Neural crest cell (in vitro differentiated cells): ENCODE measurements at places on chromosomes 13 and 19.

- DNase-seq = no peak
Measured at GRCh38 chr19:5850743-5851293, 431 bp downstream of the FUT3 start.

DNA sequence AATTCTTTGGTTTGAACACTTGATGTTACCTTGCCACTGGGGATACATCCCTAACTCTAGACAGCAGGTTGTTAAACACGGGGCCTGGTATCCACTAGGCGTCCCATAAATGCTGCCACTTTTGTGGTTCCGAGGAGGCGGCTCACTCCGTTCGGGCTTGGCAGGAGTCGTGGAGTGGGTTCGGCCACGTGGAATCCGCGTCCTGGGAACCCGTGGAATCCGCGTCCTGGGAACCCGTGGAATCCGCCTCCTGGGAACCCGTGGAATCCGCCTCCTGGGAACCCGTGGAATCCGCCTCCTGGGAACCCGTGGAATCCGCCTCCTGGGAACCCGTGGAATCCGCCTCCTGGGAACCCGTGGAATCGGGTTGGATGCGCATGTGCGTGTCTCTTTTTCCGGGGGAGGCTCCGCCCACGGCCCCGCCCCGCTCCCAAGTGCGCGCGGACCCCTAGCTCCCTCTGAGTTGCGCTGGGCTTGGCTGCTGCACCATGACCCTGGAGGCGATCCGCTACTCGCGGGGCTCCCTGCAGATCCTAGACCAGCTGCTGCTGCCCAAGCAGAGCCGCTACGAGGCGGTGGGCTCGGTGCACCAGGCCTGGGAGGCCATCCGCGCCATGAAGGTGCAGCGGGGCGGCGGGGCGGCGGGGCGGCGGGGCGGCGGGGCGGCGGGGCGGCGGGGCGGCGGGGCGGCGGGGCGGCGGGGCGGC is at the start of gene MRI1:
Gene MRI1 (plus strand): TSS at position 422 of the 707 bp plus-strand sequence. CDS start 67 bp downstream, at position 489.
- peak; percentile 58 for DNase-seq

GRCh38 chr19:17116996-17117702 is 41.6 kb downstream of the MYO9B start:
- no peak for DNase-seq

DNA sequence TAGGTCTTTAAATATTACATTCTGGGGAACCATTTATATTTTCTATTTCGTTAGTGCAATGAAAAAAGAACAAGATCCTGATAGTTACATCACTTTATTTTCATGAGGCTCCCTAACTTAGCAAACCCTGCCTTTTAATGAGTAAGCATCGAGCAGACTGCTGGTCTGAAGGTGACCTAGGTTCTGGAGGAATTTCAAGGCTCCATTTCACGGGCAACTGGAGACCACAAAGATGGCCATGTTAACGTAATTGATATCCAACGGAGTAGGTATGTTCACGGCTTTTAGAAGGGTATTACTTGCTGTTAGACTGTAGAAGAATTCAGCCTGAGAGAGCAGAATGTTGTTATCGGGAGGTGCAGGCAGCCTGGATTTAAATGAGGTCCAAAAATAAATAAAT is 1597.6 kb downstream of the EFNB2 start:
- no peak for DNase-seq

- DNase-seq = peak; percentile 22
Measured at GRCh38 chr13:27789495-27790303, 2.6 kb upstream of the GSX1 start.

DNA sequence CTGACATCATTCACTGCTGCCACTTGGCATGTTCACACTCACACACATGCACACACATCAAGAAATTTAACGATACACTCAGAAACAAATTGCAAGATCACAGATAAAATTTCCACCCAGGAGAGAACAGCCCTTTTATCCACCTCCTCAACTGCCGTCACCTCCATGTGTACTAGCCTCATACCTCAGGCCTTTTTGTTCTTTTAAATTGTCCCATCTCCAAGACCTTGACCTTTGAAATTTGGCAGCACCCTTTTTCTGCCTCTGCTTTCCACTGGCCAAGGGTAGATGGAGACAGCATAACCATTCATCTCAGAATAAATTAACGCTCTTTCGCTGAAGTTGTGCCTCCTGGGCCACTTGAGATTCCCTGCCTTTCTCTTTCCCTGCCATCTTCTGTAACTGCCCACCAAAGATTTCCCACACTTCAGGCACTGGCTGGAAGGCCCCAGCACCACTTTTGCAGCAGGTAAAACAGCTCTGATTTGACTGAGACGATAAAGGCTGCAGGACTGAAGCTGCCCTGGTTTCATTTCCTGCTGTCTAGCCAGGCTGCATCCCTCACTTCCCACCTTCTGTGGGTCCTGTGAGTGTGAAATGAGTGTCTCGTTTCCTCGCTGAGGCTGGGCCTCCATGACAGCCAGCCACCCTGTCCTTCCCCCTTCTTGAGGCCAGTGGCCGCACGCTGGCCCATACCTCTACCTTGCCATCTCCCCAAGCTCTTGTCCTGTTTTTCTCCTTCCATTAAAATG is 39.3 kb downstream of the MBNL2 start:
- DNase-seq = no peak

- DNase-seq = no peak
Measured at GRCh38 chr13:106398289-106398688, 137.2 kb downstream of the EFNB2 start.

GRCh38 chr13:95319551-95320274 is 18.5 kb upstream of the ABCC4 start:
- DNase-seq = no peak

GRCh38 chr13:24127116-24127631 is 33.3 kb upstream of the SPATA13 start:
- DNase-seq = no peak

DNA sequence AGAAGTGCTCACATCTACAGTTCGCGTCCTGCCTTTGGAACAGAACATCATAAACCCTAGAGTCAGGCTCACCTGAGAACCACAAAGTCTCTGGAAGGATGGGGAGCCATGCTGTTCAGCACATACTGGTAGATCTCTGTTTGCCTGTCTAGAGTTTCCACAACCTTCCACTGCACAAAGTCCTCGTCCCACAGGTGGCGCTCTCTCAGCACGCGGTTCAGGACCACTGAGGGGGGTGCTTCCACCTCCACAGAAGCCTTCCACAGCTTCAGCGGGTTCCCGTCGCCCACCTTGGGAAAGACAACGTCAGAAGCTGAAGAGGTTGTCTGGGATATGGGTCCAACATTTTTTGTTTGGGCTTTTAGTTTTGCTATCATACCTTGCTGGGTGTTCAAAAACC is 93.6 kb downstream of the KL start:
- DNase-seq = no peak

DNA sequence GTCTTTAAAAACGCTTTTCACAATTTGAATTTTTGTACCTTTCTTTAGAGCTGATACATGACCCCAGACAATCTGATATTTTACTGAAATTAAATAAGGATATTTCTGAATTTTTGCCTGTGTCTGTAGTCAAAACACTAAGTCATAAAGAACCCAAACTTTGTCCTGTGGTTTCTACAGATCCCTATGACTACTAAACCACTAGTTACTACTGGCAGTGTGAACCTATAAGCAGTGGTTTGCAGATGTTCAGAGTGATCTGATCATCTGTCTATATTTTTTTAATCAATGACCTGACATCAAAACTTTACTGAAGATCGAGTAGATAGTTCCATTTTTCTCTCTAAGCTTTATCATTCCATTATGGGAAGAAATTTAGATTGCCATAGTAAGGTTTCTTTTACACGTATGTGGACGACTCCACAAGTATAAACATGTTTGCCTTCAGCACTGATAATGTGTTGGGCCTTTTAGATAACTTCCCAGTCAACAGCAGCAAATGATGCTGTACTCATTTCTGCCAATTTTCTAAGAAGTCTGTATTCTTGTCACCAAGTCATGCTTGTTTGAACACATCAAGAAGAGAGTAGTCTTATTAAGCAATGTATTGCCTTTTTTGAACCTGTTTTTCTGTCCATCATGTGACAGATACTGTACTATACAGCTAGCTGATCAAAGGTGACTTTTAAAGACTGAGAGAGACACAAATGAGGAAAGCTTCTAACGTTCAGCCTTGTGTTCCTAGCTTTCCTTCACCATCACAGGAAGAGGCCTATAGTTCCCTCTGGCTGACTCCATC is 21.8 kb downstream of the POLR1D start:
- no peak for DNase-seq

- no peak for DNase-seq
Measured at GRCh38 chr13:29746148-29746677, 104.2 kb downstream of the UBL3 start.

- no peak for DNase-seq
Measured at GRCh38 chr13:20923272-20923671, 20.7 kb upstream of the XPO4 start.

GRCh38 chr19:472005-472858 is 11.4 kb upstream of the SHC2 start:
- no peak for DNase-seq

DNA sequence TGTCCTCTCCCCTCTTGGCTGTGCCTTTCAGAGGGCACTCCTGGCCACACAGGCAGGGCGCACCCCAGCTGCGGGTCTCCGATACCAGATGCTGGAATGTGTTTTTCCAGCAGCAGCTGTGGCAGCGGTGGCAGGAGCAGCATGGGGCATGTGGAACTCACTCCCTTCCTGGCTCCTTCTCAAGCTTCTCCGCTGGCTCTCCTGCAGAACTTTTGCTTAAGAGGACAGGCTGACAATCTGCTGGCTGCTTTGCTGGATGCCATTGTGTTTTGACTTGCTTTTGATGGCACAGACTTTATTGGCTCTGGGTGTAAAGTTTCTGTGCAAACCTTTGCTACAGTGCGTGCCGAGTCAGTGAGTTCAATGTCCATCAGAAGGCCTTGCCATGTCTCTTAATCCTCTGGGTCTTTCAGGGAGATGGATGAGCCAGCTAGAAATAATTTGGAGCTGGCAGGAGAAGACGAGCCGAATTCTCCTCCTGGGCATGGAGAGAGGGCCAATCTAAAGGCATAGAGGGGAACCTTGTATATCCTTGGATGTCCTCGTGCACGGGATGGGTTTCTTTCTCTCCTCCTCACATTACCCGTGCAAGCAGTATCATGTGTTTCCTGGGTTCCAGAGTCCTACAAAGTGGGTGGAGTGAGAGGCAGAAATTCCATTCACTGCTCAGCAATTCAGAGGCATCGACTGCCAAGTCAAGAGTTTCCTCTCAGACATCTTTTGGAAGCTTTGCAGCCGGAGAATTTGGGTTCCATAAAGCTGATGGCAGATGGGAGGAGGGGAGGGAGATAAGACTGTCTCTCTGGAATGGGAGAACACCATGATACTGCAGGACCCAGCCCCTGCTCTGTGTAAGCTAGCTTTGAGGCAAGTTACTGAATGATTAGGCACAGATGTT is 231.2 kb downstream of the FGF9 start:
- no peak for DNase-seq

DNA sequence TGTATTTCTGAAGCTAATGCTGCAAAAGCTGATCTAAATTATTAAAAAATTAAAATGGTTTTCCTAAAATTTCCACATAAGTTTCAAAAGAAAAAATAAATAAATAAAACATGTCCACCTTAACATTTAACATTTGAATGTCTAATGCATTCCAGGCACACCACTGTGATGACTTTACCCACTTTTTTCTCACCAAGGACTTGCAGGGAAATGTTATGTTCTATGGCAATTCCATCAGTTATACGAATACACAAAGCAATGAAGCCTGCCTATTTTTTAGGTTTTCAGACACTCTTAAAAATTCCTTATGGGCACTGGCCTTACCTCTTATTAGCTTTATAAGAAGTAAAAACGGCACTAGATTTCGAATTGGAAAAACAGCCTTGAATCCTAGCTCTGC is 10.2 kb downstream of the TSC22D1 start:
- no peak for DNase-seq

GRCh38 chr19:41597600-41598041 is 21.7 kb downstream of the CEACAM21 start:
- peak; percentile 56 for DNase-seq

GRCh38 chr13:109396266-109396665 is 390.1 kb downstream of the IRS2 start:
- no peak for DNase-seq

- no peak for DNase-seq
Measured at GRCh38 chr13:50893211-50893852, 16.3 kb upstream of the RNASEH2B start.

DNA sequence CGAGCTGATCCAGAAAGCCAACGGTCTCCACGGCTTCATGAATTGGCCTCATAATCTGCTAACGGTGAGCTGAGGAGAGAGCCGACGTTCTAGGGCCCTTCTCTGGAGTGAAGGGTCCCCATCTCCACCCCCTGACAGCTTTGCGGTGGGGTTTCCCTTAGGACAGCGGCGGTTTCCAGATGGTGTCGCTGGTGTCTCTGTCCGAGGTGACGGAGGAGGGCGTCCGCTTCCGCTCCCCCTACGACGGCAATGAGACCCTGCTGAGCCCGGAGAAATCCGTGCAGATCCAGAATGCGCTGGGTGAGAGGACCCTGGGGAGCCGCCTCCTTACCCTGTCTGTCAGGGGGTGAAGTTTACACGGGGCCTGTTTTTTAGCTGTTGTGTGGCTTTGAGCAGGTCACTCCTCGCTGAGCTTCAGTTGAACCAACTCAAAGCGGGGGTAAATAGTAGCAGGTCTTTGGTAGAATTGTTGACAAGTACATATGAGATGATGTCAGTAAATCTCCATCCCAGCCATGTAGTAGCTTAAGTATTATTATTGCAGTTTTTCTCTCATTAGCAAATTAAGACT is 801 bp downstream of the QTRT1 start:
- DNase-seq = peak; percentile 42
